T-cell (primary cell): ENCODE measurements at places on chromosomes 2 and 18.

DNA sequence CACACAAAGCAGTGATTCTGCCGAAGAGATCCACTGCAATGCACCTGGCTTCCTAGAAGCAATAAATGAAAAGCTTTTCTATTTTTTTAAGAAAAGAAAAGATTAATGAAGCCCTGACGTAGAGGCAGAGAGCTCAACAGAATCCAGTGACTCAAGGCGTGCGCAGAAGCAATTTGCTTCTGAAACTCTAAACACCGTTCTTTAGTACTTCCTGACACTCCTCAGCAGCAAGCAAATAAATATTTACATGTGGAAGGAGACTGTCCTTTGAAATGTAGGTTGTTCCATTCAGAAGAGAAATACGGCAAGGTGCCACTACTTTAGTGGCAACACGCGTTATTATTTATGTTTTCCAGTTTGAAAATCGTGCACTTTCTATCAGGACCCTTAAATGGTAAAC, 126.2 kb upstream of the ZNF516 start:
- DNase-seq = no peak

DNA sequence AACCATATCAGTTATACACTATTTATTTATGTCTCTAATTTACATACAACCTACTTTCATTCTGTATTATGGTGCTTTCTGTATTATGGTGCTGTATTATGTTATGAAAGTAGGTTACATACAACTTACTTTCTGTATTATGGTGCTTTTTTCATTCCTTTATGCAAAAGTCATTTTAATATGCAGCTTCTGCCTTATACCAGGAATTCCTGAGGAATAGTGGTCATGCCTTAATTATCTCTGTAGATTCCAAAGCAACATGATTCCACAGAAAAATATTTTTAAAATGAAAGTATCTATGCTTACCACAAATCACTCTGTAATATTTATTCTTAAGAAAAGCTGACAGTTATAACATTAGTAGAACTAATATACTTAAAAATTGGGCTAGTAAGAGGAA, 922.0 kb upstream of the NRXN1 start:
- no peak for DNase-seq

GRCh38 chr2:20447437-20448245, 767 bp downstream of the RHOB start:
- DNase-seq = no peak

DNA sequence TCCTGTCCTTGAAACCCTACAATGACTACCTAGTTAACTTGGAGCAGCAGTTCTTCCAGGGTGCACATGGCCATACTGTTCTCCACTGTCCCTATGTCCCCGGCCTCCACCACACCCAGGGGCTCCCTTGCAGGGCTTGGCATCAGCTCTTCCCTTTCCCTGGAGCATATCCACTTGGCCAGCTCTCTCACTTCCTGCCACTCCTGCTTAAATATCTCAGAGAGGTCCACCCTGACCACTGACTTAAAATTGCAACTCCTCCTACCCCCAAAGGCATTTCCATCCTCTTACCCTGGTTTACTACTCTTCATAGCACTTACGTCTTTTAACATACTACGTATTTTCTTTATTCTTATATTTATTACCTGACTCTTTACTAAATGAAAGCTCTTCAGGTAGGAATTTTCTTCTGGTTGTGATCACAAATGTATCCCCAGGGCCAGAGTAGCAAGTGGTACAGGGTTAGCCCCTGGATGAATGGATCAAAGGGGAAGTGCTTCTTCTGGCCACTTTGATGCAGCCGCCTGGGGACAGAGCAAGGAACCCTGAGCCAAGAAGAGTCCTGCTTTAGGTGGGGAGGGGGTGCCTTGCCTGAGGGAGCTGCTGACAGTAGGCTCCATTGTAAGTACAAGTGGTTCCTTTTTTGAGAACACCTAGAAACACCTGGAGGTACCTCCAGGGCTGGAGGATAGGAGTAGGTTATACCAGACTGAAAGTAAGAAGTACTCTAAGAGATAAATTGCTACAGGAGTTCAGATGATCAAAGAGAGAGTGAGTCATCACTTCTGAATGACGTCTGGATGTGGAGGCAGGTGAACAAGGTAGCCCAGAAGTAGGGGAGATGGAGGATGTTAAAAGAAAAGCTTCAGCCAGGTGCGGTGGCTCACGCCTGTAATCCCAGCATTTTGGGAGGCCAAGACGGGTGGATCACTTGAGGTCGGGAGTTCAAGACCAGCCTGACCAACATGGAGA, 82.2 kb downstream of the SOCS6 start:
- DNase-seq = no peak

- no peak for DNase-seq
Measured at GRCh38 chr2:210475706-210476105, 853 bp downstream of the LANCL1 start.

DNA sequence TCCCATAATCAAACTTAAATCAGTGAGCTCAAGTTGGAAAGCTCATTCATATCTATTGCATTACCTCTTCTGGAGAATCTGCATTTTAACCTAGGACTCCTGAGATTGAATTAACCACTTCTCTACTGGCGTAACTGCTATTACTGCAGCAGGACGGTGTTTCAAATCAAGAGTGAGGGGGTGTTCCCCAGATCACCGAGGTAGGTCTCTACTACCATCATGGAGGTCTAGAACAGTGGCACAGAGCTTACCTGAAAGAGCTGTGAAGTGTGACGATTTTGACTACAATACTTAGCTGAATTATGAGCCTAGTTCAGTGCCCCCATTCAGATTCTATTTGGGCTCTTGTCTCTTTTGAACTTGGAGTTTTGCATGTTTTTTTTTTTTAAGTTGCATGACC, 119.5 kb downstream of the POLE4 start:
- DNase-seq = no peak

DNA sequence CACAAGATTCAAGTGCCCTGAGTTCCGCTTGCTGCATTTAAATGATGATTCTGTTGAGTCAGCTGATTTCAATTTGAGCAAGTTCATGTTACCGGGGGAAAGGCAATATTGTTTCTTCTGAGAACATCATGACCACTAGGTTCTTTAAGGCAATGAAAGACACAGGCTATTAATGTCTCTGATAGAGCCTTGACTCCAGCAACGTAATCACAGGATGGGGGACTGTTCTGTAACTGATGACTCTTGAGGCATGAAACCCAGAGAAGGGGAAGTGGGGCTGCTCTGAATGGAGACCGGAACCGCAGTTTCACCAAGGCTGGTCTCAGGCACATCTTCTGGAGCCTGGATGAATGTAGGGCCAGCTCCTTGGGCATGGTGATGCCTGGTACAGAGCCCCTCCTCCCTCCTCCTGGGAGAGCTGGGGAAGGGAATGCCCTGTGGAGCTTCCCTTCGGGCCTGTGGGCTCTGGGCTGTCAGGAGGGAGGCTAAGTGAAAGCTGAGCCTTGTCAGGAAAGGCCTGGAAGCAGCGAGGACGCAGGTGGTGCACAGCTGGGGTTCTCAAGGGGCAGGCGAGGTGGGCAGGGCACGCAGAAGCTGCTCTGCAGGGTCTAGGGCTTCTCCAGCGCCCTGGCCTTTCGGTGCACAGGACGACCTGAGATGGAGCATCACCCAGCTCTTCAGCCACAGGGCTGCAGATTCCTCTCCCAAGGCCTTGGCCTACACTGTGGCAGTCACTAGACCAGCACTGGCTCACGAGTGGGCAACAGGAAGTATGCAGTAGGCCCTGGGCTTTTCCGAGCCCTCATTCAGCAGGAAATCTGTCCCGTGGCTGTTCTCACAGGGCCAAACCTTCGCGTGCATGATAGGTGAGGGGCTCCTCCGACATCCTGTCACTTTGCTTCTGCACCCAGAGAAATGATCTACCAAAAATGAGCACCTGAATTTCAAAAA, 36.6 kb upstream of the PRLH start:
- no peak for DNase-seq

- no peak for DNase-seq
Measured at GRCh38 chr2:29532436-29532835, 388.9 kb downstream of the ALK start.

DNA sequence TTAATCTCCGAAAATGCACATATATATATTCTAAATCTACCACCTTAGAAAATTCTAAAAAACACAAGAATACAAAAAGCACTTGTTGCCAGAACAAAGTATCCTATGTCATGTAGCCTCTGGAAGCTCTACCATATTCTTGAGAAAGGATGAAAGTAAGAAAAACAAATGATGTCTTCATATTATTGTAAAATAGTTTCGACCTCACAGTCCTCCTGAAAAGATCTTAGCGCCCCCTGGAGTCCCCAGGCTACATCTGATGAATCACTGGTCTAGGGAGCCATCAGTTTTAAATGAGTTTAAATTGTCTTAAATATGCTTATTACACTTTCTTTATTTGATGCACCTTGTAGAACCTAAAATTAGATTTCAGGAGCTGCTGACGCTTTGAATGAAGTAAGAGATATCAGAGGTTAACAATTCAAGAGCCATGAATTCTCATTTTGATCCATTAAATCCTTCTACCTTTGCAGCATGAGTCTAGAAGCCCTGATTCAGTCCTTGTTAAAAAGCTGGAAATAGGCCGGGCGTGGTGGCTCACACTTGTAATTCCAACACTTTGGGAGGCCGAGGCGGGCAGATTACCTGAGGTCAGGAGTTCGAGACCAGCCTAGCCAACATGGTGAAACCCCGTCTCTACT, 138.8 kb downstream of the MCFD2 start:
- peak; percentile 39 for DNase-seq

GRCh38 chr2:216555274-216555673, 56.6 kb downstream of the RPL37A start:
- no peak for DNase-seq

- no peak for DNase-seq
Measured at GRCh38 chr2:86577817-86578456, 14.7 kb upstream of the CHMP3 start.

DNA sequence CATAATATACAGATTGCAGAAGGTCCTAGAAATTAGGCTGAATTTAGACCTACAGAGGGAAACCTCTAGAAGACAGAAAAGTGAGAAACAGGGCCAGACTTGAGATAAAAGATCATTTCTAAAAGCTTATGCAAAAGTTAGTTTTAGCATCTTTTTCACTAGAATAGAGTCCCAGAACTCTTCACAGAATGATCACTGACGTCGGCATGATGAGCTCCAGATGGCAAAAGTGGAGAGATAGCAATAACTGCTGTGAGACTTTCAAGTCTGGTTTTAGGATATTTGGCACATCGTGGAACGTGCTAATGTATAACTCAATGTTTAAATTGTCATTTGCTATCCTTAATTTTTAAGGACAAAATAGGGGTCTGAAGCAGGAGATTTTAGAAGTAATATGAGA, 1050.7 kb upstream of the CELF4 start:
- no peak for DNase-seq

- DNase-seq = no peak
Measured at GRCh38 chr18:42082415-42083234, 127.6 kb downstream of the PIK3C3 start.

GRCh38 chr2:157592948-157593347, 35.7 kb downstream of the ACVR1C start:
- DNase-seq = no peak

GRCh38 chr2:117679952-117680351, 134.5 kb upstream of the DDX18 start:
- DNase-seq = no peak

DNA sequence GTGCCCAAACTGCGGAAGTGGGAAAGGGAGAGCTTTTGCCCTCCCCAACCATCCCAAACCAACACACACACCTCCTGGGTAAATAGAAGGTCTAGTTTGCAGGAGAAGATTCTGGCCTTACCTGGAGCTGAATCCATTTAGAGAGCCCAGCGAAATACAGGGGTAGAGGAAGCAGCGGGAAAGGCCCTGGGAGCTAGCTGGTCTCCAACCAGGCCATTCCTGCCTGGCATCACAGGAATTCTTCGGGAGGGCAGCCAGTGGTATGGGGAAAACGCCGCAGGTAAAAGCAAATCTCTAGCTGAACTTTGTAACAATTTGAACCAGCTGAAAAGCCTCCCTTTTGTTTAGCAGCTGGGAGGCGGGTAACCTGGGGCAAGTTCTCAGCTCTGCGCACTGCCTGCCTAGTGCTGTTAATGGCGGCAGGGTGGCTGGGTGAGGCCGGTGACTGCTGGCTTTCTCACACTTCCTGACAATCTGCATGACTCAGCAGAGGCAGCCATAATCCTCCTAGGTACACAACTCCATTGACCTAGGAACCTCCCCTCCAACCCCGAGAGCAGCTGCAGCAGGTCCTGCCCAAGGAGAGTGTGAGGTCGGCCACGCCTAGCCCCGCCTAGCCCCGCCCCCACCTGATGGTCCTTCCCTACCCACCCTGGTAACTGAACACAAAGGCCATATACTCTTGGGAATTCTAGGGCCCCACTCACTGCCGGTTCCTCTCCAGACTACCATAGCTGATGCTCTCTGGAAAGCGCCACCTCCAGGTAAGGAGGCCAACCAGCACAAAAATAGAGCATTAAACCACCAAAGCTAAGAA, 483.8 kb upstream of the REG3G start:
- DNase-seq = no peak

DNA sequence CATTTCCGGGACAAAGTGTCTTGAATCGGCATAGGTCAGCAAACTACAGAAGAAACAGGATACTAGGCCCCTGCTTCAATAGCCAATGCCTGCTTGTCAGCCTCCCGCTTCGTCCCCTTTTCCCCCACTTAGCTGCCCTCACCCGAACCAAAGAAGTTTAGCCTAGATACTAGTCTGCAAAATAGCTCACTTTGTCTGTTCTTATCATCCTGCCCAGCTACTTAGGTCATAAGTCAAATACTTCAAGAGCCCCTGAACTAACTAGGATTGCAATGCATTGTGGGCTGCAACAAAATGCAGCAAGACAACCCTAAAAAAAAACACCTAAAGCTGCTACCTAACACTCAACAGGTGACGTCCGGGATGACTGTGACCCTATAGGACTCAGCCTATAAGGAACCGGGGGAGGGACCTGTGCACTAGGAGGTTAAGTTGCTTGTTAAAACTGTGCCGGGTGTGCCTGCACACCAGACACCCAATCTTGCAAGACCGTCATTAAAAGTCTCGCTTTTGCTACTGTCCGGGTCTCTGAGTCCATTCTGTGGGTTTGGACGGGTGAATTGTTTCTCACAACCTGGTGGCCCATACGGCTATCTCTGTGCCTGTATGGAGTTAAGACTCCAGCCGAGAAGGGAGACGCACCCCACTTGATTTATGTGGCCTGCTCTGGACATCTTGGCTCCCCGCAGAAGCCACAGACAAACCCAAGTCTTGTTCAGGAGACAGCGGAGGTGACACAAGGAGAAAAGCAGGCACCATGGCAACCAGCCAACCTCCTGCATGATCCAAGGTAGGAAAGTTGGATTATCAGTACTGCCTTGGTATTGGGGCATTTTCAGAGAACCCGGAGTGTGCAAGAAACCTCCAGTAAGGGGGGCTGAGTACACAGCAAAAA, 105.9 kb downstream of the HIBCH start:
- no peak for DNase-seq

DNA sequence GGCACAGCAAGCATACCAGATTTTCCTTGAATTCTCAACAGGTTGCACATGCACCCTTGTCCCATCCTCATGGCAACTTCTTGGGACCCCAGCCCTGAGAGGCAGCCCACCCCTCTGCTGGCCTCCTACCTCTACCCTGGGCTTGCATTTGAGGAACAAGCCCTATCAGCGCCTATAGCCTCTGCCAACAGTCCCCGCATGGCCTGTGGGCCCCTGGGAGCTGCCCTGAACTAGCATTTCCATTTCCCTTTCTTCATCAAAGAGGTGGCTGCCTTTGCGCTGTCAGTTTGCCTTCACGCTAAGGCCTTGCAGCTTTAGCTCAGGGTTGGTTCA, 5.4 kb upstream of the ZAP70 start:
- no peak for DNase-seq
